ENCODE measurements at places on chromosomes 6 and 20.

DNA sequence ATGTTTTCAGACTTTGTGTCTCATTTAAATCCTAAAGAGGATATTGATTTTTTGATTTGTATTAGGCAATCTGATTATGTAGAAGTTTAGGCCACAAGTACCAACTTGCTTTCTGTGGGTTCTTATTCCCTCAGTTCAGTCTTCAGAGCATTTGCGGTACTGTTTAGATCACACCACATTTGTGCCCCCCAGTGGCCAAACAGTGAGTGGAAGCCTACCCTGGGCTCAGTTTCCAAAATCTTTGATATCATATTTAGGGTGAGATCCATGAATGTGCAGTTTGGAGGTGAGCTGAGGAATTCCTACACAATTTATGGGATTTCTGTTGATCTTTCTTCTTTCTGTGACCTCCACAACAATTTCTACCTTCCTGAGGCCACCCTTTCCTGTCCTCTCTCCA is 92.3 kb upstream of the FUT9 start:
- H3K36me3 ChIP-seq: no peaks in the 10 kb centered on the region
- DNase-seq: peak; percentile 10
- no peak overlapping the region for H3K4me3 ChIP-seq
- no peaks in the 10 kb centered on the region for H3K27me3 ChIP-seq
- no peak overlapping the region for H3K27ac ChIP-seq

GRCh38 chr6:130676077-130676772 is 151.0 kb upstream of the SMLR1 start:
- H3K4me1 ChIP-seq: peaks cover 5% of the 10 kb centered on the region
- no peaks in the 10 kb centered on the region for H3K27me3 ChIP-seq
- DNase-seq: no peak
- H3K4me3 ChIP-seq: no peak overlapping the region
- peaks cover 8% of the 10 kb centered on the region for H3K36me3 ChIP-seq

DNA sequence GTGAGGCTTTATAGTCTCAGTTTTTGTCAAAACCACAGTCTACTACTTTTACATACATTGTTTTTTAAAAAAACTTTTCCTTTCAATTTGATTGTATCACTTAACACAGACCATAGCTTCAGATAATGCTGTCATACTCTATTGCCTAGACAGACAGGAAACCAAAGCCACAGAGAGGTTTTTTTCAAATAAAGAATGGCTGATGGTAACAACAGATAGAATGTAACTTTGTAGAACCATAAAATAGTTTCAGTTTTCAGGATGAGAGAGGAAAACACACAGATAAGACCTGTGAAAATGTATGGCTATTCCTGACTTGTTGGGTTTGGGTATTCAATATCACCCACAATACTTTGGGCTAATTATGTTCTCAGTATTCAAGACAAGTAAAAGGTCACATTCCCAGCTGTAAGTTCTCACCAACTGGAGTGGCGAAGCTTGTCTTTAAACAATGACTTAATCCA is 94.0 kb downstream of the ADGRG6 start:
- peaks cover 3% of the 10 kb centered on the region for H3K27me3 ChIP-seq
- peaks cover 26% of the 10 kb centered on the region for H3K4me1 ChIP-seq
- no peaks in the 10 kb centered on the region for H3K36me3 ChIP-seq
- H3K4me3 ChIP-seq: peak overlapping the region; percentile 36

GRCh38 chr6:55617272-55617671 is 38.3 kb upstream of the HMGCLL1 start:
- H3K4me3 ChIP-seq: no peak overlapping the region
- H3K27ac ChIP-seq: no peak overlapping the region
- no peaks in the 10 kb centered on the region for H3K36me3 ChIP-seq
- no peaks in the 10 kb centered on the region for H3K4me1 ChIP-seq
- no peaks in the 10 kb centered on the region for H3K27me3 ChIP-seq

DNA sequence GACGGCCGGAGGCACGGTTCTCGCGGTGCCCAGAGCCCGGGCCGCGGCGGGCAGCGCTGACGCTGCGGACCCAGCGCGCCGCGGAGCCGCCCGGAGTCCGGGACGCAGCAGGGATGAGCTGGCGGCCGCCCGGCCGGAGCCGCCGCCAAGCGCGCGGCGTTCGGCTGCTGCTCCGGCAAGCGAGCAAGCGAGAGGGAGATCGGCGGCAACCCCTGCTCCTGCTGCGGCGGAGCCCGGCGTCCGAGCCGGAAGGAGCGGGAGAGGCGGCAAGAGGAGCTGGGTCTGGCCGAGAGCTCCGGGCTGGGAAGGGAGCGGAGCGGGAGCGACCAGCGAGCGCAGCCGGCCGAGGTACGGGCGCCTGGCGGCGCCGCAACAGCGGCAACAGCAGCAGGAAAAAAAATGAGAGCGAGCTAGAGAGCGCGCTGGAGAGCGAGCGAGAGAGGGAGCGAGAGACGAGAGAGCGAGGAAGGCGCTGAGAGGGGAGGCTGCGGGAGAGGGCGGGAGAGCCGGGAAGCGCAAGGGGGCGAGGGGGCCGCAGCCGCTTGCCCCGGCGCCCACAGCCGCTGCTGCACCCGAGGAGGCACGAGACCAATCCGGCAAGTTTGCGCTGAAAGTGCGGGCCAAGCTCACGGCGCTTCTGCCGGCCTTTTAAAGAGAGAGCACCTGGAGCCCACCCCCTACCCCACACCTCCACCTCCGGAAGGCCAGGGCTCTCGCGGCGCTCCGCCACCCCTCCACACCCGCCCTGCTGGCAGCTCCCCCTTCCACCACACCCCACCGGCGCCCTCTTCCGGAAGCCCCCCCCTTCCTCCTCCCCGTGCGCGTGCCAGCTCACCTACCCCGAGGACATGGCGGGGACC is 496 bp downstream of the GRM4 start:
- H3K27me3 ChIP-seq: peaks cover 70% of the 10 kb centered on the region
- H3K4me3 ChIP-seq: peak overlapping the region; percentile 43
- H3K36me3 ChIP-seq: no peaks in the 10 kb centered on the region
- DNase-seq: peak; percentile 29

DNA sequence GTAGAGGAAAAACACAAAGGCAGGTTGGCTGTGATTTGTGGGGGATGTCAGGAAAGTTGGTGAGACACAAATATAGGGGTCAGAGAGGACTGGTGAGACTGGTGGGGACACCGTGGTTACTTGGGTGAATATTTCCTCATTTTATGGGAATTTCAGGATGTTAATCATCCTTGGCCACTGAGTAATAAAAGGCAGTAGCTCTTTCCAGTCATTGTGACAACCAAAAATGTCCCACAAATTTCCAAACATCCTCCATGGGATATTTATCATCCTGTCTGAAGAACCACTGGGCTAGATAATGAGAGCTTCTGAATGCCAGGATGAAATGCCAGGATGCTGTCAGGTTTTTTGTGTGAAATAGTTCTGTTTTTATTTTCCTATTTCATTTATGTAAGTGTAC is 374.1 kb downstream of the CD109 start:
- DNase-seq: no peak
- H3K4me1 ChIP-seq: no peaks in the 10 kb centered on the region
- H3K27ac ChIP-seq: no peak overlapping the region
- H3K27me3 ChIP-seq: peaks cover 1% of the 10 kb centered on the region
- H3K4me3 ChIP-seq: no peak overlapping the region
- H3K36me3 ChIP-seq: no peaks in the 10 kb centered on the region

GRCh38 chr20:51380401-51381385 is 161.8 kb downstream of the NFATC2 start:
- no peaks in the 10 kb centered on the region for H3K27me3 ChIP-seq
- H3K36me3 ChIP-seq: peaks cover 12% of the 10 kb centered on the region
- no peak overlapping the region for H3K4me3 ChIP-seq
- H3K4me1 ChIP-seq: peaks cover 34% of the 10 kb centered on the region
- H3K27ac ChIP-seq: no peak overlapping the region
- no peak for DNase-seq

DNA sequence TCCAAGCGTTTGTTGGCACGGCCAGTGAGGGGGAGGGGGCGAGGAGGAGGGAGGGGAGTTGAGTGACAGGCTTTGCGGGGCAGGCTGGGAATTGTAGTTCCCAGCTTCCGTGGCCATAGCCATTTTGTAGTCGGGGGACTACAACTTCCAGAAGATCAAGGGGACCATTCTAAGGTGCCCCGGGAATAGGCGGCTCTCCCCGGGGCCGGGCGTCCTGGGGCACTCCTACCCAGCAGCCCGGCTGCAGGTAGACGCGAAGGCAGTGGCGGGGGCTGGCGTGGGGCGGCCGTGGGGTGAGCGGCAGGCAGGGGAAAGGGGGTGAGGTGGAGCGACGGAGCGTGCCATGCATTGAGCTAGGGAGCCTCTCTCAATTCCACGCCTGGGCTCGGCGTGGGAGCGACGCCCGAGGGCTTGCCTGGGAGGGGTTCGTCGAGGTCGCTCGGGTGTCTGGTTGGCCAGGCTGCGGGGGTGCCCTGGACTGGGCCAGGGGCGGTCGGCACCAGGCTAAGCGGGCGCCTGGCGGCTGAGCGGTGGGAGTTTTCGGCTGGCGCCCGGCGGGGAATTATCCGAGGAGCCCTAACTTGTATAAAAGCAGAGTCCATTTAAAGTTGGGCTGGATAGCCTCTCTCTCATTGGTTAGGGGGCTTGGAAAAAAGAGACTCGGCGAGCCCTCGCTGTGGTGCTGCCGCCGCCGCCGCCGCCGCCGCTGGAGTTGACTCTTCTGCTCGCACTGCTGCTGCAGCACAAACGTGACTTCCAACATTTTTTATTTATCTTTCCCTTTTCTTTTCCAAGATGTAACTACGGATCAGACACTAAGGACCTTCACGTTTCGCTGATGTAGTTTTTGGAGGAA is at the start of gene JARID2:
JARID2 (plus strand) TSS at position 709 of the 856 bp plus-strand sequence. CDS start 471 bp downstream, outside the sequence.
- peak within 1 kb of the TSS; percentile 97 for H3K4me3 ChIP-seq
- H3K27me3 ChIP-seq: no peaks in the 10 kb centered on the region
- H3K4me1 ChIP-seq: peaks cover 28% of the 10 kb centered on the region
- peaks cover 15% of the 10 kb centered on the region for H3K36me3 ChIP-seq
- peak within 1 kb of the TSS; percentile 96 for H3K27ac ChIP-seq
- DNase-seq: peak; percentile 96

DNA sequence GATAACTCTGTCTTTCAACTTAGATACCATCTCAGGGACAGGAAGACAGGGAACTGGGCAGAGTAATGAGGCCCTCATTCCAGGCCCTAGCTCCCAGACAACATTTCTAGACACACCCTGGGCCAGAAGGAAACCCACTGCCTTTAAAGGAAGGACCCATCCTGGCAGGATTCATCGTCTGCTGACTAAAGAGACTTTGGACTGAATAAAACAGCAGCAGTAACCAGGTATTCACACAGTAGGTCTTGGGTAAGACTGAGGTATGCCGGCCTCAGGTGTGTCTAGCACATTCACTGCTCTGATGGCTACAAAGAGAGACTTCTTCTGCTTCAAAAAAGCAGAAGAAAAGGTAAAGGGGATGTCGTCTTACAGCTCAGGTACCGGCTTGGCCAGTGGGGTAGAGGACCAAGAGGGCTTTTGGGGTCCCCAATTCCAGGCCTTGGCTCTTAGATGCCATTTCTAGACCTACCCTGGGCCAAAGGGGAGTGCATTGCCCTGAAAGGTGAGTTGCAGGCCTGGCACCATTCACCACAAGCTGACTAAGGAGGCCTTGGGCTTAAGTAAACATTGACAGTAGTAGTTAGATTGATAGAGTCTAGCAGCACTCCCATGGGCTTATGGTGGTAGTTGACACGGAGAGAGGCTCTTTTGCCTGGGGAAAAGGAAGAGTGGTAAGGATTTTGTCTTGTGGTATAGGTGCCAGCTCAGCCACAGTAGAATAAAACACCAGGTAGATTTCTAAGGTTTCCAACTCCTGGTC is 13.4 kb downstream of the SNX14 start:
- no peaks in the 10 kb centered on the region for H3K27me3 ChIP-seq
- H3K27ac ChIP-seq: no peak overlapping the region
- no peak overlapping the region for H3K4me3 ChIP-seq
- no peak for DNase-seq

- no peaks in the 10 kb centered on the region for H3K4me1 ChIP-seq
- H3K4me3 ChIP-seq: no peak overlapping the region
- no peak overlapping the region for H3K27ac ChIP-seq
- no peak for DNase-seq
- peaks cover 3% of the 10 kb centered on the region for H3K36me3 ChIP-seq
These were observed 74.0 kb downstream of the ZBTB2 start for GRCh38 chr6:151317103-151317994.

DNA sequence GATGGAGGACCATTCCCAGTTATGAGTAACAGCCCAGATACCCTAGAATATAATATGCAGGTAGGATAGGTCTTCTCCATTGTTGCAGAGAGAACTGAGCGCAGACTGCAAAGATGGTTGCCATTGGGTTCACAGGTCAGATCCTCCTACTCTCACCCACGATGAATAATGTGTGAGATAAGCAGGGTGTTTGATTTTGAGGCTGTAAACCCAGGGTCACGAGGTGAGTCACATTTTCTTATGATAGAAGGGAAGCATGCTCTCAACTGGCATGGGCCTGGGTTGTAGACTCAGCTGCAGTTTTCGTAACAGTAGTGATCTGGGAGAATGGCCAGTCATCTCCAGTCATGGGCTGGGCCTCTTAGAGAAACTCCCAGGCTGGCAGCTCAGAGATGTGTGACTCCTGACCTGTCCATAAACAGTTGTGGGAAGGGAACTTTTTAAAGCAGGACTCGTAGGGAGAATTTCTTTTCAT is 74.2 kb downstream of the CD164 start:
- peak overlapping the region; percentile 76 for H3K27ac ChIP-seq
- no peak overlapping the region for H3K4me3 ChIP-seq
- H3K36me3 ChIP-seq: no peaks in the 10 kb centered on the region
- peaks cover 1% of the 10 kb centered on the region for H3K27me3 ChIP-seq

- no peak for DNase-seq
- H3K4me1 ChIP-seq: peaks cover 77% of the 10 kb centered on the region
- H3K36me3 ChIP-seq: peaks cover 70% of the 10 kb centered on the region
- H3K4me3 ChIP-seq: no peak overlapping the region
These were observed 31.4 kb downstream of the IGF2R start for GRCh38 chr6:160000280-160000704.

GRCh38 chr6:73085443-73085871 is 139.8 kb downstream of the KHDC1L start:
- no peak overlapping the region for H3K4me3 ChIP-seq
- H3K4me1 ChIP-seq: peaks cover 5% of the 10 kb centered on the region
- H3K36me3 ChIP-seq: peaks cover 18% of the 10 kb centered on the region
- H3K27me3 ChIP-seq: no peaks in the 10 kb centered on the region
- H3K27ac ChIP-seq: no peak overlapping the region
